Stimulated activated CD8-positive, alpha-beta memory T cell treated with anti-CD3 and anti-CD28 coated beads, Interleukin-2, amount 100 ng/mL, for 48 hours (primary cell): ENCODE measurements at places on chromosomes 16 and 17.
A peak's percentile ranks its signal among the peaks of the same experiment; 100 is the strongest.

GRCh38 chr16:5041600-5042133, 7.9 kb upstream of the NAGPA start:
- no peak for DNase-seq

- no peak for DNase-seq
Measured at GRCh38 chr16:77777745-77778144, 10.6 kb upstream of the VAT1L start.

- no peak for DNase-seq
Measured at GRCh38 chr17:61451538-61452300, 503 bp upstream of the TBX4 start.

DNA sequence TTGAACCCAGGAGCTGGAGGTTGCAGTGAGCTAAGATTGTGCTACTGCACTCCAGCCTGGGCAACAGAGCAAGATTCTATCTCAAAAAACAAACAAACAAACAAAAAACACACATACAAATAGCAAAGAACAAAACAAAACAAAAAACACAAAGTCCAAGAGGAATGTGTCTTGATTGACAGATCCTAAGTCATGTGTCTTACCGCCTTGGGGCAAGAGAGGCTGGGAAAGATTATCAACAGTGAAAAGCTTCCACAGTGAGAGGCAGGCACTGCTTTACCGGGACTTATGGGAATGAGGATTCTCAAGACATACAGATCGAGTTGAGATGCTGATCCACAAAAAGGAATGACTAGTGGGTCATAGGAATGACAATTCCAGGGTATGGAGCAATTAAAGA, 62.7 kb upstream of the GAS7 start:
- no peak for DNase-seq

DNA sequence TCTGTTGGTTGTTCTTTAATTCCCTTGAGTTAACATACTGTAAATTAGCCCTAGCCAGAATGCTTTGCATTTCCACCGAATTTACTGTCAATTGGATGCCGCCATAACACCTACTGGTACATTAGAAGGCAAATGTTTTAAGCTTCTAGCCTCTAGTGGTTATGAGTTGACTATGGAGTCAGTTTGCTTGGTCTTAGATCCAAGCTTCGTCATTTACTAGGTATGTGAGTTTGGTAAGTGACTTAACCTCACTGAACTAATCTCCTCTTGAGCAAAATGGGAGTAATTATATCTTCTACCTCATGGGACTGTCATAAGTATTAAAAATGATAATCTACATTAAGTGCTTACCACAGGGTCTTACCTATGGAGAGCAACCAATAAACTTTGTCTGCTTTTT, 20.4 kb upstream of the CDH11 start:
- DNase-seq, result no peak

DNA sequence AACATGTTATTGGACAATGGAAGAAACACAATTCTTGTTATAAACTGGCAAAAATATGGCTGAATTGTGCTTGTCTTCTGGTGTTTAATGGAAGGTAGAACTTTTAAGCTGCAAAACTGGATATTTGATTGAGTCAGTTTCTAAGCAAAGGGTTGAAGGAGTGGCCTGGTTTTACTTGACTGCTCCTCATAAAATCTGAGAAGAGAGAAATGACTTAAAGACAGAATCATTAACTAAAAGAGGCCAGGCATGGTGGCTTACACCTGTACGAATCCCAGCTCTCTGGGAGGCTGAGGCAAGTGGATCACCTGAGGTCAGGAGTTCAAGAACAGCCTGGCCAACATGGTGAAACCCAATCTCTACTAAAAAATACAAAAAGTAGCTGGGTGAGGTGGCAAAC, 770.7 kb downstream of the CDH11 start:
- no peak for DNase-seq

GRCh38 chr16:87761060-87761459, 4.7 kb downstream of the KLHDC4 start:
- DNase-seq, result no peak

GRCh38 chr17:17841601-17842025, 4.8 kb upstream of the SREBF1 start:
- no peak for DNase-seq

- peak; percentile 51 for DNase-seq
Measured at GRCh38 chr16:21952040-21952792, 945 bp upstream of the UQCRC2 start.

DNA sequence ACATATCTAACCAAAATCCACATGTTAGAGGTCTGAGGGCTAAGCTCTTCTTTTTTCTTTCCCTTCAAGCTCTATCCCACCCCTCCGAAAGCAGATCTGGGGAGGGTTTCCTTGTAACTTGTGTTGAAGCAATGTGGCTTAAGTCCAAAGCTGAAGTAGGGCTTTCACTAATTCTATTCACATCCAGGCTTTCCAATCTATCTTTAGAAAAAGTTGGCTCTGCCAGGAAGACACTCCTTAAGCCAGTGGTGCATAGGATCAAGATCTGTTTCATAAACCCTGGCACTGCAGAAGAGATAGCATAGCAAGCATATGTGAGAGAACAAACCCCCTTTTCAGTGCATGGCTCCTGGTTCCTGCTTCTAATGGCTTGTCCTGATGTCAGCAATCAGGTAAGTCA, 34.9 kb upstream of the DHX40 start:
- DNase-seq, result no peak

DNA sequence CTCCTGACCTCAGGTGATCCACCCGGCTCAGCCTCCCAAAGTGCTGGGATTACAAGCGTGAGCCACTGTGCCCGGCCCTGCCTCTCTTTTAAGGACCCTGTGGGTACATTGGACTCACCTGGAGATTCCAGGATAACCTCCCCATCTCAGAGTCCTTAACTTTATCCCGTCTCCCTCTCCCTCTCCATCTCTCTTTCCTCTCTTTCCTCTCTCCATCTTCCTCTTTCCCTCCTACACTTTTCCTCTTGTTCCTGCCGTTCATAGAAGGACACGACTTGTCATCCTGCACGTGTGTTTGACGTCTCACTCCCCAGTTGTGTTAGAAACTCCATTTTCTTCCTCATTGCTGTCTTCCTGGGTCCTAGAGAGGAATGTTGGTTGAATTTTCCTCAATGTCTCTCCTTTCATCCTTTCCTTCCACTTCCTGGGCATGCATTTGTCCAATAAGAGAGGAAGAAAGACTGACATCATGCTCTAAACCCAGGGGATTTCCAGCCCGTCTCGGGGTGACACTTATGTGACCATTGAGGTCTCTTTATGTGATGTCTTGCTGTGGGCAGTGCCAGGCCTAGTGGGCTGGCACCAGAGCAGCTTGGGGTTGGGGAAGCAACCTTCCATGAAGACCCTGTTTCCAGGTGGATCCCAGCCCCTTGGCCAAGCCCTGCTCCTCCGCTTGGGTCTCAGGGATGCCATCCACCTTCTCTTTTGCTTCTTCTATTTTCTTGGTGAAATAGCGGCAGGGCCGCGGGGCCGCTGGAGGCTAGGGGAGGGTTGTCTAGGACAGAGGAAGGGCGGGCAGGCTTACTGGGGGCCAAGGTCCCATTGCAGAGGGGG, 39.8 kb upstream of the IRF8 start:
- no peak for DNase-seq

DNA sequence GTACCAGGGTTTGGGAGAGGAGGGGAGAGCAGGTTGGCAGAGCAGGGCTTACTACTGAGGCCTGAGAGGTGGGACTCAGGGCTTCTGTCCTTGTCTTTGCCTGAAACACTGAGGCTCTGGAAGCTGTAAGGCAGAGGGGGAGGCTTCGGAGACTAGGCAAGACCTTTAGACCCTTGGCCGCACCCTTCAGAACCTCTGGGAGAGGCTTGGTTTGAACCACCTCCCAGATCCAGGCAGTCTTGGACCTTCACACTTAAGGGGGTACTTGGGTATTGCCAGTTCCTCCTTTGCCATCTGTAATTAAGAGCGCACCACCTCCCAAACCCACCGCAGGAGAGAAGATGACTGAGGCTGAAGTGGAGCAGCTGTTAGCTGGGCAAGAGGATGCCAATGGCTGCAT, 12.9 kb downstream of the MYL4 start:
- no peak for DNase-seq

DNA sequence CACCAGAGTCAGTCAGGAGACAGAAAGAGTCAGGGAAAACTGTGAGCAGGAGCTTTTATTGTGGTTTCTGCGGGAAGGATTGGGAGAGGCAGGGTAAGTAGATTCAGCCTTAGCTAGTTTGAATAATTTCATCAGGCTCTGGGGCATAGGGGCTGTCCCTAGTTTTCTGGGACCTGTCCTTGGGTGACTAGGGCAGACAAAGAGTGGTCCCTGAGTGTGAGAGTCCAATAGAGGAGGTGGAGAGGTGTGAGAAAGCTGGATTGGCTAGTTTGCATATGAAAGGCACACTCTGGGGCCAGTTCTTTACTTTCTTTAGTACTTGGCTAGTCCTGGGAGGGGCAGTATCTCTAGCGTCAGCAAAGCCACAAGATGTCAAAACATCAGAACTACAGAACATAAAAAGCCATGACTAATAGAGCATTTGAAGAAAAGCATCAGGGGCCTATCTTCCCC, 255.6 kb downstream of the HS3ST3A1 start:
- no peak for DNase-seq

DNA sequence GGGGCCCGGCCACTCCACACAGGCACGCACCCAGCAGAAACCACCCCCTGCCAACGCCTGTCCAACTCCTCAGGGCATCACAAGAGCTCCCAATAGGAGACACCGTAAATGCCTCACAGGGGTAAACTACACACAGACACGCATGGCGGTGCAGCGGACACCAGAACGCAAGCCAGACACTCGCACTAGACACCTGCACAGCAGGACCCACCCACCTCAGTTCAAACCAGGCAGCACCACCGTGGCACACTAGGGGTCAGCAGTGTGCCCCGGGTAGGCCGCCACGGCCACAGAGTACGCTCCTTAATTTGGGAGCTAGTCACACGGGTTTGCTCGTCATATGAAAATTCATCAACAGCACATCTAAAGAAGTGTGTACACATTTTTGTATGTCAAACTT, 3.4 kb downstream of the SLC38A10 start:
- peak; percentile 62 for DNase-seq

- DNase-seq, result no peak
Measured at GRCh38 chr17:17684906-17685774, 3.9 kb downstream of the RAI1 start.

DNA sequence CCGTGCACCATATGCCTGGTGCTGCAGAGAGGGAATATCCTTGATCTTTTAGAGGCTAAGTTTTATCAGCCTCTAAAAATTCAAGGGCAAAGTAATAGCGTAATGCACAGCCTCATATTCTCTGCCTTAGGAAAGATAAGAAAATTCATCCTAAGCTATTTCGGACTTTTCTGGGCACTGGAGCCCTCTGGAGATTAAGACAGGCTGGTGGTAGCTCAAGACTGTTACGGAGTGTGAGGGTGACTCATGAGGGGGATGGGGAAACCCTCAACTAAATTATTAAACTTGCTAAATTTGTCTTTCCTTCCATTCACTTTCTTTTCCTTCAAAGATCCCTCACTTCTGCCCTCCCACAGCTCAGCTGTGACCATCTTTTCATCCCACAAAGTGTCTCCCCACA, 73.3 kb downstream of the RPH3AL start:
- DNase-seq, result no peak

DNA sequence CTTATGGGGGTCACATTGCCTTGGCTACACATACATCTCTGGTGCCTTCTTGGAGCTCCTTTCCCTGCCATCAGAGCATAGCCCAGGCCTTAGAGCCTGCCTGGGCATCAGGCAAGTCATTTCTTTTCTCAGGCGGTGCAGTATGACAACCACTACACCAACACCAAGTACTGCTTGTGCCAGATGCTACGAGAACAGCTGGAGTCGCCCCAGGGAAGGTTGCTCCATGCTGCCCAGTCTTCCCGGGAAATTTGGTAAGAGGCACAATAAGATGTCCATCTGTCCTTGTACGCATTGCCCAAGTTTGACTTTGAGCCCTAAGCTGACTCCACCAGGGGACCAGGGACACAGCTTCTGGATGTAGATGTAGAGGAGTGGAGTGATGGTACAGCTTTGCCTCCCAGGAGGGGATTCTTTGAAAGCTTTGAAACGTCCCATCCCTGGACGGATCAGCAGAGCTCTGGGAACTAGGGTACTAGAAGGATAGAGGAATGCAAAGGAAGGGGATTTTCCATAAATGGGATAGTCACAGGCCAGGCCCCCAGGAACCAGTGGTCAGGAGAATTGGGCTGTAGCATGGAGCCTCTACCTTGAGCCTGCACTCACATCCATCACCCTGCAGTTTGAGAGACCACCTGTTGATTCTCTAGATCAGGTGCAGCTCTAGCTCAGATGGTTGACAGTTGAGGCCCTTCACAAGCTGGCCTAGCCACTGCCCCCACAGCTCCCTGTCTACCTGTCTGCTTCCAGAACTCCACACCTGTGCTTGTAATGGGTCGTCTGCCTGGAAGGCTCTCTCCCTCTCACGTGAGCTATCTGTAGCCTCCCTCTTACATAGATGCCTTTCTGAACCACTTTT, 11.0 kb upstream of the NFATC3 start:
- DNase-seq, result no peak

GRCh38 chr17:67578142-67578457, 139.6 kb upstream of the NOL11 start:
- no peak for DNase-seq

DNA sequence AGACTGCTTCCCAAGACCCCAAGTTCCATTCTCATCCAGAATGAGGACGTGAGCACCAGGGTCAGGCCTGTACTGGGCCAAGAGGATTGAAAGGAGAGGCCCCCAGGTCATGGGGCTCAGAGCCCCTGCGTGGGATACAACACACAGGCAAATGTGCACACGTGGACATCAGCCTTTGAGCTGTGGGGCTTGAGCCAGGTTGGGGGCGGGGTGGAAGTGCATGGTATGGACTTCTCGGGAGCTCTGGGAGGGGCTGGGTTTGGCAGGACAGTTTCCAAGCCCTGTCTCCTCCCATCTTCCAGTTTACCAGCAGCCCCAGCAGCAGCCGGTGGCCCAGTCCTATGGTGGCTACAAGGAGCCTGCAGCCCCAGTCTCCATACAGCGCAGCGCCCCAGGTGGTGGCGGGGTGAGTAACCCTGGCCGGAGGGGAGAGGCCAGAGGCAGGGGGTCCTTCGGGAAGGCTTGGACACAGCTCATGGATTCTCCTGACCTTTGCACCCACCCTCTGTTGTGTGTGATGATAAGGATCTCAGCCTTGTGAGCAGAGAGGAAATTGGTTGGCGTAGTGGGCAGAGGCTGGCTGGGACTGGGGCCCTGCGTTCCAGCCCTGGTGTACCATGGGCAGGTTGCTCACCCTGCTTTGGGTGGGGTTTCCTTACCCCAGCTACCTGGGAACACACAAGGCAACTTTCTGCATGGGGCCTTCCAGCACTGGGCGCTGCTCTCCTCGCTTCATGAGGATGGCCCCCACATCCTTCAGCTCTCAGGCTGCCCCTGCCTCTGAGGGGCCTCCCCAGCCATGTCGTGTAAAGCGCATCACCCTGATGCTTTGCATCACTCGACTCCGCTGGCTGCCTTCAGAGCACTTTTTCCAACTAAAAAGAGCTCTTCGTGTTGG, 10.4 kb upstream of the LASP1NB start:
- DNase-seq, result no peak
